ENCODE measurements at places on chromosomes 4 and X. TPM values are rescaled to one million over a fixed set of nuclear protein-coding genes. Genes with fewer than 3 reads are reported as not detected.

Gene OPRPN
- 1.4 TPM for total RNA-seq

Gene TEX13B
- total RNA-seq = not detected

Gene ZCCHC18
- 0.51 TPM for total RNA-seq

Gene DCUN1D4
- total RNA-seq = 30.7 TPM

Gene CFAP47
- not detected for total RNA-seq

Gene CWH43
- 43.9 TPM for total RNA-seq

Gene AFAP1
- total RNA-seq = 11.3 TPM

Gene PDGFC
- total RNA-seq = 21.4 TPM

Gene IL15
- total RNA-seq = 1.5 TPM

Gene BCLAF3
- total RNA-seq = 5.8 TPM

Gene VGLL1
- not detected for total RNA-seq

Gene IDS
- 57.2 TPM for total RNA-seq

Gene XKRX
- total RNA-seq = 68.9 TPM

Gene RNF175
- 0.47 TPM for total RNA-seq

Gene TGIF2LX
- not detected for total RNA-seq

Gene TECRL
- total RNA-seq = not detected

Gene USP17L22
- total RNA-seq = not detected

Gene PPP1R3F
- 5.4 TPM for total RNA-seq

Gene MID1
- total RNA-seq = 2.9 TPM

Gene CORIN
- 0.15 TPM for total RNA-seq

Gene NPY5R
- 0.83 TPM for total RNA-seq
